ENCODE measurements at places on chromosomes 12 and 14.

DNA sequence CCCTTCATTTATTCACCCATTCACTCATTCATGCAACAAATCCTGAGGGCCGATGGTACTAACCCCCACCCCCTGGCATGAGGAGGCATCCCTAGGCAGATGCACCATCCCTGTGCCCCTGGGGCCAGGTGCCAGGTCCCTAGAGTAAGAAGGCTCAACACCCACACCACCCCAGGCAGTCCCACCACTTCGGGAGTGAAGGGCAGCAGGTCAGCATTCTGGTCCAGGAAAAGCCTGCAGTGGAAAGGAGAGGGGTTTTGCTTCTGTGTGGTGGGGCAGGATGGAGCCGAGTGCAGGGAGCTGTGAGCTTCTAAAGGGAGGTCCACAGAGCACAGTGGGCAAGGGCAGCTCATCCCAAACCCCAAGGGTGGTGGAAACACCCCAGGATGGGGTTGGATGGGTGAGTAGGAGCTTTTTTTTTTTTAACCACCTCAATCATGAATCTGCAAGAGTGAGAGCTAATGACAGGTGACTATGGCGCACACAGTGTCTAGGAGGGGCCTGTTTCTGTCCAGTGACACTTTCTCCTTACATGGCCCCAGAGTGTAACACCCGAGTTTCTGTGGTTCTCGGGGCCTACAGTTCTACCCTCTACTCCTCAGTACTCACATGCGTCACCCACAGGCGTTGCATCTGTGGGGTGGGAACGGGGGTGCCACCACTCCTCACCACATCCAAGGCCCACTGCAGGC is 414.3 kb downstream of the TMEM121 start:
- DNase-seq = no peak

DNA sequence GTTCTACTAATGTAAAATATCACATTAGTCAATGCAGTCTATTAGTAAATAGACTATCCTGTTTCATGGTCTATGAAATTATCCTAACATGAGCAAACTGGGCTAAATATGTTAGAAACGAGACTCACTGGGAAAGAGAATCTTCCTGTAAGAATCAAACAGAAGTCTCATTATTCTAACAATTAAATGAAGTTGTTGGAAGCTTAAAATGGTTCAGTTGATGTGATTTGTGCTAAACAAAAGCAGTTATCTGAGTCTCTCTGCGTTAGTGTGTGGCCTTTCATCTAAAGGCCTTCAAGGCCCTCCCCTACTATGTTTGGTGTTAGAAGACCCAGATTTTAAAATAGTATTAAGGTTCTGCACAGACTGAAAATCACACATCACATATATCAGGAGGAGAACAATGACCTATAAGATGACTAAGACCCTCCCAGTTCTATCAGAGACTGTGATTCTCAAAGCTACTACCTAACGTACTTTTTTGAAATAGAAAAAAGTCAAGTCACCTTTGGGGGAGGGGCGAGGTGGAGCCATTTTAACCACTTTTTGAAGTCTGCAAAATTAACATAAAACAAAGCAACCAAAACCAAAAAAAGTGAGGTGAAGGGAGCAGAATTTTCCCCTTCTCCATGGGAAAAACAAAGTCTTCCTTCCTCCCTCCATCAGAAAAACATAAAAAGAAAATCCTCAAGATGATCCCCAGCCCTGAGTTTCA is 82.3 kb downstream of the DENND5B start:
- DNase-seq = no peak

- no peak for DNase-seq
Observed at GRCh38 chr12:124777399-124778372, 86.0 kb downstream of the SCARB1 start.

DNA sequence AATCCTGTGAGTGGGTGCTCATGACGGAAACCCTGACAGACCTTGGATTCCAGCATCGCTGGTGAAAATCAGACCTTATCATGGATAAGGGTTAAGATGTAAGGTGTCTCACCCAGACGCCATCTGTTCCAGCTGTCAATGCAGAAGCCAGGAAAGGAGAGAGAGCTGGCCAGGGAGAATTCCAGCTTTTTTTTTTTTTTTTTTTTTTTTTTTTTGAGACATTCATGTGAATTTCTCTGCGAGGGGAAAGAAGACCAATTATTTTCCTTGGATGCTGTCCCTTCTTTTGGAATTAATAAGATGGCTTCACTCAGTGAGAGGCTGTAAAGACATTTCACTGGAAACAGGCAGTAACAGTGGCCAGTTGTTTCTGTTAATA is 1.8 kb downstream of the TRAF3 start:
- no peak for DNase-seq

- DNase-seq = no peak
Observed at GRCh38 chr14:68395604-68396003, 397.3 kb downstream of the ZFP36L1 start.

GRCh38 chr12:88570103-88570502 is 10.2 kb downstream of the KITLG start:
- DNase-seq = no peak

GRCh38 chr14:54901380-54902142 is 1.1 kb downstream of the GCH1 start:
- no peak for DNase-seq

DNA sequence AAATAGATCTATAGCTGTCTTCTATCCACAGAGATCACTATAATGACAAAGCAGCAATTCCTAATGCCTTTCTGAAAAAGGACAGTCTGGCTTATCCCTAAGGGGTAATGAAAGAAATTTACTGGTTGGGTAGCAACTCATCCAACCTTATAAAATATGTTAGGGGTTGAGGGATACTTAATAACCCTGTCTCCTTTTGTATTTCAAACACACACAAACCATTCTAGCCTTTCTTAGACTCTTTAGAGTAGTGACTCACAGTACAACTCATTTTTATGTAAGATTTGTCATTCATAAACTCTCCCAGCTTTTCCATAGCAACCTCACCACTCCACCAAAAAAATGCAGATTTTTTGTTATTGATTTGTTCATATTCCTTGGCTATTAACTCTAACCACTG is 167.9 kb downstream of the FSCB start:
- no peak for DNase-seq

GRCh38 chr14:90536092-90536491 is 139.3 kb downstream of the CALM1 start:
- DNase-seq = no peak

- no peak for DNase-seq
Observed at GRCh38 chr14:67418401-67419191, 6.6 kb upstream of the PLEK2 start.

- no peak for DNase-seq
Observed at GRCh38 chr12:82698708-82699564, 12.2 kb downstream of the TMTC2 start.

DNA sequence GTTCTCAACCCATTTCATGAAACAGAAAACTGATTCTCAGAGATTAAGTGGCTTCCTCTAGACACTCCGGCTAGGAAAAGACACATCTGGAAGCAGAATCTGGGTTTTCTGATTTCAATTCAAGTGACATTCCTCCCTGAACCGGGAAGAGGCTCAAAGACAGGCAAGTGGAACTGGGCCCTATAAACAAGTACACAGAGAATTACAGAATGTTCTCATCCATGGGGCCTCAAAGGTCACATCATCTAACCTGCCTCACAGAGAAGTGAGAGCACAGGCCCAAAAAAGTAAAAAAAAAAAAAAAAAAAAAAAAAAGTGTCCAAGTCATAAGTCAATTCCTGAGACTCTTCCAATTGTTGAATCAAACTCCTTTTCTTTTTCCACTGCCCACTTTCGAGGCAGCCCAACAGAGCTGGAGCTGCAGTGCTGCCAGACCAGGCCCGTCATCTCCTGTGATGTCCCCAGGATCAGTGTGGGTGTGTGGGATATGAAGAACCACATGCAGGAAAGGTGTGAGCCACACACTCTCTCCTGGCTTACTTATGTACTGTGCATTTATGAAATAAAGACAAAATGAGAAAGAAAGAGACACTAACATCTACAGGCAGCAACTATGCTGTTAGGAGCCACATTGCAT is 2.8 kb upstream of the KRT1 start:
- DNase-seq = no peak

GRCh38 chr14:43535231-43535838 is 971.7 kb downstream of the FSCB start:
- DNase-seq = no peak

- no peak for DNase-seq
Observed at GRCh38 chr12:62621101-62621638, 154.5 kb downstream of the MON2 start.

- DNase-seq = no peak
Observed at GRCh38 chr14:101845896-101846295, 84.4 kb downstream of the PPP2R5C start.

GRCh38 chr14:67186789-67187584 is 2.3 kb upstream of the GARIN2 start:
- no peak for DNase-seq

DNA sequence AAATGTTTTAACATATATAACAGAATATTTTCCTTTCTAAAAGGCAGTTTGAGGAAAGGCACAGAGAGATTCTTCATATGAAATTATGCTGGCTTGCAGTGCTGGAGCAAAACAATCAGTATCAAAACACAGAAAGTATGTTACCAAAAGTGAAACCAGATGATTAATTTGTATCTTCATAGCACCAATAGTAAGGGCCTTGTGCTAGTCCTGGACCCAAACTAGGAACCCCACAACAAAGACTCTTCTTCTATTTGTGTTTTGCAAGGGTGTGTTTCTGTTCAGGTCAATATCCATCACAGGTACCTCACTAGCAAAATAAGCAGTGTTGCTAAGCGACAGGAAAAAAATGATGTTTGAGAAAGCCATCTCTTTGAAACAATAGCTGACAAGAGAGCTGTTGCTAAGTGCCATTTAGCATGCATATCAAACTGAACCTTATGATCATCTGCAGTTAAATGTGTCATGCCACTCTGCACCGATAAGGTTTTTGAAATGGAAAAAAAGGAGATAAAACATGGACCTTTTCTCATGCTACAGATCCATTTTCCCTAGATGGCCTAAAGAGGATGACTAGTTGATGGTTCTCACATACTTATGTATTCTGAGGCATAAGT is 196.2 kb upstream of the ALG10 start:
- no peak for DNase-seq

- no peak for DNase-seq
Observed at GRCh38 chr14:75514673-75515628, 7.3 kb upstream of the BATF start.

DNA sequence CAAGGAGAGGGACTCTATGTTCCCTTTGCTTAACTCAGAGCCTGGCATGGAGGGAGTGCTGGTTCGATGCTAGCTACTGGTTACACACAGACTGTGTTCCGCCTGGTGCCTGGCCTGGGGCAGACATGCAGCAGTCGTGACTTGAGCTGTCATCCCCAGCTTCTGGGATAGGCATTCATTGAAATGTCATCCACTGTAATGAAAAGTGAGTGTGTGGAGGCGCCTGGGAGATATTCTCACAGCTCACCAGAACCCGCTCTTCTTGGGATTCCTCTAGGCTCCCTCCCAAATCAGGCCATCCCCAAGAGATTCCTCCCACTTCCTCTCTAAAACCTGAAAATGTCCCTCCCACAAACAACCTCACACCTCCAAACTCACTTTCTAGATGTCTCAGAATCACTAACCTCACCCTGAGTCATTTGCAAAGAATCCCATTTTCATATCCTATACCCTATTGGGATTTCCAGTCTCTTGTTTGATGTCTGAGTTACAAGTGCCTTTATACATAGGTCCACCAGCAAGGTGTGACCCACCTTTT is 82.8 kb downstream of the CRACR2A start:
- DNase-seq = no peak

- DNase-seq = no peak
Observed at GRCh38 chr14:50060871-50061663, 55.3 kb downstream of the VCPKMT start.

DNA sequence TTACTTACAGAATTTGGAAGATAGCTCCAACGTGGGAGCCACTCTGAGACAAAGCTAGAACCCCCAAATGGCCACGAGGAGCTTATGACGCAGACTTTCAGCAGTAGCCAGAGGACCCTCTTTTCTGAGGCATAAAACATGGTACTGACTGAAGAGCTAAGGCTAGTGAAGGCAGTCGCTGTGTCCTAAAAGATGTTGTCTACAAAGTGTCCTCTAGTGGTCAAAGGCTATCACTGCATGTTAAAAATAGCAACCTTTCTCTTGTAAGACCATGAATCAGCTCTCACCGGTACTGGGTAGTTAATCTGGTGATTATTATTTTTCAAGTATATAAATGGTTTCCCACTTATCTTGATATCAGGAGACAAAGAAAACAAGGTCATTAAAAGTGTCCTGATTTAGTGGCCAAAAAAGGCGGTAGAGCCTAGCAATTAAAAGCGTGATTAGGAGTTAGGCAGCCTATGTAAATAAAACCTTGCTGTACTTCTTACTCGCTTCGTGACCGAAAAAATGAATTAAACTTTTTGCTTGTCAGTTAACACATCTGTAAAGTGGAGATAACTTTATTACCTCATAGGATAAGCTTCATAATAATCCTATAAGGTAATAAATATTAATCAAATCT is 47.0 kb upstream of the LGR5 start:
- no peak for DNase-seq

GRCh38 chr14:103646189-103646588 is 17.2 kb downstream of the KLC1 start:
- DNase-seq = no peak

DNA sequence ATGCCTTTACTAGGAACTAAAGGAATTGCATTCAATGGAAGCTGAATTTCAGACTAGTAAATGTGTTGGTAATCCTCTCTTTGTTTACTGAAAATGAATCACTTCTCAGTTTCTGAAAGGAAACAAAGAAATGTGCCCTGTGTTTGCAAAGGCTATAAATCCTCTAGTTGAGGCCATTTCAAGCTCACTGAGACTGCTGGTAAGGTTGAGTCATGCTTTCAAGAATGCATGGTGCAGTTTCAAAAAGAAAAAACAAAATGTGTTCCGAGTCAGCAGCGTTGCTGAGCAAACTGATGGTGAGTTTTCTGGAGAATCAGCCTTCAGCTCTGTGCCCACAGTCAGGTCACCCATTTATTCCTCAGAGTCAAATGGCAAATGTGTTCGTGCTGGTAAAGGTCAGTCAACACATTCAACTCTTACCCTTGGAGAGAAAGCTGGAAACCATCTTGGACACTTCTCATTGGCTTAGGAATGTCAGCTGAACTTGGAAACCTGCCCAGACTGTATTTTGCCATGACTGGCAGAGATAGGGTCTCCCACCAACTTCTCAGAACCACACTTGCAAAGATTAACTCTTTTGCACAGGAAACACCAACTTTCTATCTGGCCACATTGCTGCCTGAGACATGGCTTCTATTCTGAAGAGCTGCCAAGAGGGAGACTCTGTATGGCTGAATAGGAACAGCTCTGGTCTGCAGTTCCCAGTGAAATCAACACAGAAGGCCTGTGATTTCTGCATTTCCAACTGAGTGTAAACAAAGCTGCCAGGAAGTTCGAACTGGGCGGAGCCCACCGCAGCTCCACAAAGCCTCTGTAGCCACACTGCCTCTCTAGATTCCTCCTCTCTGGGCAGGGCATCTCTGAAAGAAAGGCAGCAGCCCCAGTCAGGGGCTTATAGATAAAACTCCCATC is 484.4 kb downstream of the ATP23 start:
- no peak for DNase-seq

GRCh38 chr14:96263347-96264199 is 7.6 kb downstream of the BDKRB1 start:
- DNase-seq = no peak
